Lower lobe of right lung (tissue), 2 donors: ENCODE measurements at places on chromosomes 13 and 19. TPM values are rescaled to one million over a fixed set of nuclear protein-coding genes. Genes with fewer than 3 reads are reported as not detected.
A peak's percentile ranks its signal among the peaks of the same experiment; 100 is the strongest.

Gene CLEC4G
- total RNA-seq = 2.9 TPM

DNA sequence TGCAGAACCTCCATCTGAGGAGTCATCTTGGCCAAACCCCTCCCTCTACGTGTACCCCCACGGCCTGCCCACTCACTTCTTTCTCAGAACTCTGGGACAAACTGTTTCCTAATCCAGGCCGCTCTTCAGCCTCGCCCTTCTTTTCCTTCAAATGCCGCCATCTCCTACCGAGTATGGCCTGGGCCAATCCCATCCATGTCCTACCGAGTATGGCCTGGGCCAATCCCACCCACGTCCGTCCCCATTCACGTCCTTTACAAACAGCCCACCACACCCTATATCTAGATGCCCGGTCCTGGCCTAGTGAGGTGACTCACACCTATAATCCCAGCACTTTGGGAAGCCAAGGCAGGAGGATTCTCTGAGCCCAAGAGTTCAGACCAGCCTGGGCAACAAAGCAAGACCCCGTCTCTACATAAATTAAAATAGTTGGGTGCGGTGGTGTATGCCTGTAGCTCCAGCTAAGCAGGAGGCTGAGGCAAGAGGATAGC lies 1.1 kb downstream of the TMEM160 start:
- no peaks in the 10 kb centered on the region for H3K27me3 ChIP-seq
- H3K4me3 ChIP-seq = peak overlapping the region; percentile 95
- DNase-seq = no peak
- H3K36me3 ChIP-seq = no peaks in the 10 kb centered on the region
- H3K27ac ChIP-seq = no peak overlapping the region

DNA sequence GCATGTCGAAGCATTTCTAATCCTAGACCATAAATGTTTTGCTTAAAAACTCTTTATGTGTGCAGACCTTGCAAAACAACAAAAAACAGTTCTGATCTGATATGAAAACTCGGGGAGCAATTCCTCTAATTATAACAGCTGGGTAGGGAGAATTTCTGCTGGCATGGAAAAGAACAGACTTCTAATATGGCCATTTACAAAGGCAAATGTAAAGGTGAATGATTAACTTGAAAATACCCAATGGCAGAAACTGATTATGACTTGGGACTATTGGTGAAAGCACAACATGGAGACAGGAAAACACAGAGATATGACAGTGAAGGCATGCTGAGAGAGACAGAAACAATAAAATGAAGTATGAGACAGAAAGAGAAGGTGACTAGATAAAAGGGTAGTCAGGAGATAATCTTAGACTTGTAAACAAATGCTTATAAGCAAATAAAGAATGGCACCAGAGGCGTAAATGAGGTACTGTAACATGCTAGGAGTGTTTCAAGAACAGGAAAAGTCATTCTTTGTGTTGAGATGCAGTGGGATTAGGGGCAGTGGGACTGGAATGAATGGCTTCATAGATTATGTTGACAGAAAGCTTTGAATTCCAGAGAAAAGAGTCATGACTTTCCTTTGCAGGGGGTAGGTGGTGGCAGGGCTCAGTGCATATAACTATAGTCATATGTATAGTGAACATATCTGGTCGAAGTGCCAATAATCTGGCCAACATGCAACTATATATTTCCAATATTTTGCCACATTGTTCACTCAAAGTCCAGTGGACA lies 393.0 kb downstream of the ITGBL1 start:
- no peak overlapping the region for H3K4me3 ChIP-seq
- no peak for DNase-seq
- H3K4me1 ChIP-seq = no peaks in the 10 kb centered on the region
- H3K27ac ChIP-seq = no peak overlapping the region
- H3K27me3 ChIP-seq = no peaks in the 10 kb centered on the region

GRCh38 chr19:20969898-20970297 lies 46.8 kb downstream of the ZNF85 start:
- no peak for DNase-seq
- H3K4me1 ChIP-seq = no peaks in the 10 kb centered on the region
- H3K36me3 ChIP-seq = no peaks in the 10 kb centered on the region

- peaks cover 20% of the 10 kb centered on the region for H3K36me3 ChIP-seq
- H3K4me1 ChIP-seq = peaks cover 25% of the 10 kb centered on the region
- no peaks in the 10 kb centered on the region for H3K27me3 ChIP-seq
- no peak overlapping the region for H3K4me3 ChIP-seq
- DNase-seq = no peak
These were observed 19.9 kb upstream of the GDF15 start for GRCh38 chr19:18366021-18366435.

DNA sequence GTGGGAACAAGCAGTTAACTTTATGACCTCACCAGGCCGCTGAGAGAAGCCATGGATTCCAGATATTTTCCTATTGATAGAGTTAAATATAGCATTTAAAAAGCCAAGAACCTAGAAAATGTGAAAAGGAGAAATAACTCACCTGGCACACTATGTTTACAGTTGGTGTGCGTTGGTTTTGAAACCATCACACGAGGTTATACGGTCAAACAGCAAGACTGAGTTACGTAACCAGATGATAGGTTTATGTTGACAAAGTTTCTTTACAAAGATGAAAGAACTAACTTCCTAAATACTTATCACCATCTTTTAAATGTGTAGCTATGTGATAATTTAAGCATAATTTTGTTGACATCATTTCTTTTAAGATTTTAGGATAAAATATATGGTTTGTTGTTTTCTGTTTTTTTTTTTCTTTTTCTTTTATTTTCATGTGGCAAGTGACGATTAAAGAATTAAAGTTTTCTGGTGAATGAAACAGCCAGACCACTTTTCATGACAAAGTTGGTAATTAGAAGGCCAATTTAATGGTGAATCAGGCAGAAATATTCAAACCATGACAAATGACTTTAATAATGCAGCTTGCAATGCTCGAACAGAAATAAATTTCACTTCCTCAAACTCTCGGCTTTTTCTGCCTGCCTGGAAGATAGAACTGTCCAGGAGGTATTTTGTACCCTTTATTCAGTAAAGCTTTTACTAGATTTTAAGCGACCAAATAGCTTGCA lies 339.1 kb upstream of the OBI1 start:
- H3K36me3 ChIP-seq = no peaks in the 10 kb centered on the region
- no peaks in the 10 kb centered on the region for H3K4me1 ChIP-seq
- no peak for DNase-seq
- H3K27me3 ChIP-seq = no peaks in the 10 kb centered on the region
- no peak overlapping the region for H3K4me3 ChIP-seq

GRCh38 chr13:61204025-61204424 lies 211.6 kb downstream of the PCDH20 start:
- no peaks in the 10 kb centered on the region for H3K4me1 ChIP-seq
- no peaks in the 10 kb centered on the region for H3K36me3 ChIP-seq
- H3K4me3 ChIP-seq = no peak overlapping the region
- H3K27me3 ChIP-seq = no peaks in the 10 kb centered on the region
- no peak for DNase-seq
- no peak overlapping the region for H3K27ac ChIP-seq
